ENCODE measurements at places on chromosomes 7 and 10.

DNA sequence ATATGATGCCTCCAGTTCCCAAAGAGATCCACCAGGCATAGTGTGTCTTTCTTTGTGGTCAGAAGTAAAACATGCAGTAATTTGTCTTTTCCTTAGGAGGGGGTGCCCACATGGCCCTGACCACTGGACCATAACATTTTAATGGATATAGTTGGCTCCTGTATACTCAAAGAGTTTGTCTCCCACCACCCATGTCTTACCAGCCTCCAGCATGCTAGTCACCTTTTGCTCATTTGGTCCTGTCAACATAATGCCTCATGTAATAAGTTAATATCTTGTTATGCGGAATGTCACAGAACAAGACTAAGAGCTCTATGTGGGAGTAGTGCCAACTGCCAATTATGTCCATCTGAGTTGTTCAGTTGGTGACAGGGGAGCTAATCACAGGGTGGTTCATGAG, 83.4 kb upstream of the IFRD1 start:
- no peak for DNase-seq

GRCh38 chr7:106287786-106288185, 3.0 kb upstream of the NAMPT start:
- DNase-seq = no peak

DNA sequence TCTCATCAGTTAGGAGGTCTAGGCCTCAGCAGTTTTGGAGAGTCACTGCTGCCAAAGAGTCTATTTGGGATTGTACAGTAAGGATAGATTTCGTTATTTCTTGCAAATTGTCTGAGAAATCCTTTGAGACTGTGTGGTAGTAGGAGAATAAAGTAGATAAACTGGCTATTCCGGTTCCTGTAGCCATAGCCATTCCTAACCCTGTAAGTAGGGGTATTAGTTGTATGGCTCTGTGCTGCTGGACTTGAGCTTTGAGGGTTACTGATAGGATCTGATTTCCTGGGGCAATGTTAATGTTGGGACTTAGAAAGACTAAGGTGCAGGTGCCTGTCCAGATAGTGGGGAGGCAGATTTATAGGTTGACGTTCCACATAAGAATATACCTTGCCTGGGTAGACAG, 36.1 kb upstream of the ZNF138 start:
- no peak for DNase-seq

GRCh38 chr7:85023066-85023712, 163.7 kb downstream of the SEMA3D start:
- no peak for DNase-seq

DNA sequence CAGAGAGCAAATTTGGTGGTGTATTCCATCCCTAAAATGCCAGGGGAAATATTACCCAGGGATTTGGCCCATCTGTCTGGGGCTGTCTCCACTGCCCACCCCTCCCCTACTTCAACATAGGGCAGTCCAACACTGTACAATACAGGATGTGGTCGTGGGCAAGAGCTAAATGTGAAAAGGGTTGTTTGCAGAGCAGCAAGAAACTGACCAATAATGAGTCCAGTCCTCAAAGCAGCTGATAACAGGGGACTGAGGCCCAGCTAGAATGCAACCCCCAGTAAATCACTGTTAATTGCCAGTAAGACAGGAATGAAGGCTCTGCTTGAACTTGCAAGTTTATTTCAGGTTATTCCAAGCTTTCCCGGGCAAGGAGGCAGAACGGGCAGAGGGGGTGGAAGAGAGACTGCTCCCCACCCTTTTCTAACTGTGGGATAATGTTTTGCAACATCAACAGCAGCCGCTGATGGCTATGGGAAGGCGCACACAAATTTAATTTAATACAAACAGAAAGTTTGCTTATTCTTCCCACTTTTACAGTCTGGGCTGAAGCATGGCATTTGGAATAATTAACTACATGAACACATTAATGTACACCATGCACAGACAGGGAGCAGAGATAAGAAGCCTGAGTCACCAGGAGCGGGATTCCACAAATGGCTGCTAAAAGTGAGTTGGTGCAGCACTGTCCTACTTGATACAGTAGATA, 36.8 kb downstream of the AFAP1L2 start:
- DNase-seq = no peak

GRCh38 chr7:149624006-149624405, 126.4 kb upstream of the ZNF746 start:
- DNase-seq = peak; percentile 29

GRCh38 chr7:132404261-132404660, 172.0 kb downstream of the PLXNA4 start:
- DNase-seq = no peak

Measured in activated naive CD4-positive, alpha-beta T cell (primary cell).